Stimulated activated CD8-positive, alpha-beta memory T cell treated with anti-CD3 and anti-CD28 coated beads, Interleukin-15, amount 100 ng/mL, for 48 hours (primary cell): ENCODE measurements at places on chromosomes 5 and 9.

DNA sequence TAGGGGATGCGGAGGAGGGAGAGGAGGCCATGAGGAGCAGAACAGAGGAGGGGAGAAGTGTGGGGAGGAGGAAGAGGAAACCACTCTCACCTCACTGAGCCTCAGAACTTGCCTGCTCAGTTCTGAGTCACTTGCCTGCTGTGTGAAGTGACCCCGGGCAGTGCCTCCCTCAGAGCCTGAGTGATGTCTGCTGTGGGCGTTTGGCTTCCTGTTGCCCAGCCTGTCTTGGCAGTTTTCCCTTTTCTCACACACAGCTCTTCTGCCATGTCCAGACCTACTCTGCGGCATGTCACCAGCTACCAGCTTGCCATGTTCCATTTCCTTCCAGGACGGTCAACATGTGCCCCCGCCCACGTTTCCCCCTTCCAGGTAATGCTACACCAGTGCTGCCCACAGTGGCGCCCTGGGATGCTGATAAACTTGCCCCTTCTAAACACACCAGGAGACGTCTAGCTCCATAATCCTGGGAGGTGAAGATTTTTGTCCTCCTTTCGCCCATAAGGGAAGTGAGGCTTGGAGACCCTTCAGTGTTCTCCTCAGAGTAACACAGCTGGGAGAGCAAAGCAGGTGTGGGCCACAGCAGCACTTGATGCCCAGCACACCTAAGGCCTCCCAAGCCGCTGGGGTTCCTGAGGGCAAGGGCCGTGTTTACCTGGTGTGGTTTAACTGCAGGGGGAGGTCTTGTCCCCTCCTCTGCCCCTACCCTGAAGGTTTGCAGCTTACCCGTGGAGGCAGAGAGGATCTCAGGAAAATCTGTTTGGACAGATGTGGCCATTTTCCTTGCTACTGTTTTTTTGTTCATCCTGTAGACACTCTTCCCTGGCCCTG is 63.8 kb upstream of the RNF130 start:
- DNase-seq: peak; percentile 55

GRCh38 chr5:178123966-178124925 is 6.6 kb upstream of the RMND5B start:
- no peak for DNase-seq

DNA sequence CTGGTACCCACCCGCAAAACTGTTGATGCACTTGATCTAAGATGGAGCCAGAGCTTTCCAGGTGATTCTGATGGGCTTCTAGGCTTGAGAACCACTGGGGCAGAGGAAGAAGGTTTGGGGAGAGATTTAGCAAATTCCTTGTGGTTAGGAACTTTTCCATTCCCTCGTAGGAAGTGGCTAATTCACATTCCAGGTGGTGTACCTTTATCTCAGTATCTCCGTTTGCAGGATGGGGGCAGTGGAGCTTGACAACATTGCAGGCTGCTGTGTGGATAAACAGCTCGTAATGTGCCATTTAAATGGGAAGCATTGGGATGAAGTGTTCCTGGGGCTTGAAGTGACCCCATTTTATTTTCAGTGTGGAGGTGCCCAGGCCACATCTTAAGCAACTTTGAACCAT is 172.9 kb upstream of the IL12B start:
- no peak for DNase-seq

DNA sequence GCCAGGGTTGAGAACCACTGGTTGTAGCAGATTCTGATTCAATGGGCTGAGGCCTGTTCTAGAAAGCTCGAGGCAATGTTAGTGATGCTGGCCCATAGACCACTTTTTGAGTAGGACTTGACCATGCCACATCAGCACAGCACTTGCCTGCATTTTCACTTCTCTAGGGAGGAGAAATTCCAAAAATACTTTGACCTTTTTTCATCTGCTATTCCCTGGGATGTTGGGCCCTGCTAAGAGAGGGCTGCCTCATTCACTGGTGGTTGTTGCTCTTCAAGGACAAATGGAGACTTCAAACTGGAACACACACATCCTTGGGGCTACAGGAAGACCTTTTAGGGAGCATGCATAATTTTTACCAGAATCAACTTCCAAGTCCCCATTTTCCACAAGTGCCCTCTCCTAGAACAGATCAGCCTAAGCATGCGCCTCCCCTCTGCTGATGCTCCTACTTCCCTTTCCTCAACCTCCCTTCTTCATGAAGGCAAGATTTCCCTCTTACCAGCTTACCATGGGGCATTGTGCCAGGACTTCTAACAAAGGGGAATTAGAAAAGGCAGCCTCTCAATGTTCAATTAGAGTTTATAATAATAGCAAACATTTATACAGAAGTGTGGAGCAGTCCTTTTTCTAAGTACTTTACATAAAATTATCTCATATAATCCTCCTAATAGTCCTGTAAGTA is 12.7 kb upstream of the TGFBI start:
- DNase-seq: no peak

GRCh38 chr5:79687889-79688288 is 1.7 kb upstream of the CMYA5 start:
- no peak for DNase-seq
